ENCODE measurements at places on chromosomes 2 and 18.

DNA sequence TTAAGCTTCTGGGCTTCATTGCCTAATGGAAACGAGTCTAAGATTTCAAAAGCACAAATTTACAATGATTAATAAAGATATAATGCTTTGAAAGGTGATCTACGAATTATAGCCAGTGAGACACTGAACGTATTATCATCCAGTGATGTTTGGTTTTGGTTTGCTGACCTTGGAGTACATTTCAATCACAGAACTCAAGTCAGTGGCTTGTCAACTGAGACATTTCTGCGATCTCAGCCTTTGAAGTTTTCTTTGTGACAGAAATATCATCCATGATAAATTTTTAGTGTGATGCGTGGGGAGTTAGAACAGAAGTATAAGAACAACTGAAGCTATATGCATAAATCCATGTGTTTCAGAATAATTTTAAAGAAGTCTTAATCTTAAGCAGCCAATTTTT, 263.8 kb downstream of the TCF4 start:
- DNase-seq: no peak

GRCh38 chr2:140295767-140296166, 1515.6 kb upstream of the NXPH2 start:
- no peak for DNase-seq

- no peak for DNase-seq
Observed at GRCh38 chr2:231293163-231293562, 94.7 kb downstream of the ARMC9 start.

GRCh38 chr2:54336136-54336976, 80.3 kb upstream of the TSPYL6 start:
- DNase-seq: no peak

Measured in NK-92 treated with Interleukin-12 subunit alpha and Interleukin-12 subunit beta, amount 100 ng/mL, for 24 hours (cell line).